ENCODE measurements at places on chromosomes 11 and 22.

DNA sequence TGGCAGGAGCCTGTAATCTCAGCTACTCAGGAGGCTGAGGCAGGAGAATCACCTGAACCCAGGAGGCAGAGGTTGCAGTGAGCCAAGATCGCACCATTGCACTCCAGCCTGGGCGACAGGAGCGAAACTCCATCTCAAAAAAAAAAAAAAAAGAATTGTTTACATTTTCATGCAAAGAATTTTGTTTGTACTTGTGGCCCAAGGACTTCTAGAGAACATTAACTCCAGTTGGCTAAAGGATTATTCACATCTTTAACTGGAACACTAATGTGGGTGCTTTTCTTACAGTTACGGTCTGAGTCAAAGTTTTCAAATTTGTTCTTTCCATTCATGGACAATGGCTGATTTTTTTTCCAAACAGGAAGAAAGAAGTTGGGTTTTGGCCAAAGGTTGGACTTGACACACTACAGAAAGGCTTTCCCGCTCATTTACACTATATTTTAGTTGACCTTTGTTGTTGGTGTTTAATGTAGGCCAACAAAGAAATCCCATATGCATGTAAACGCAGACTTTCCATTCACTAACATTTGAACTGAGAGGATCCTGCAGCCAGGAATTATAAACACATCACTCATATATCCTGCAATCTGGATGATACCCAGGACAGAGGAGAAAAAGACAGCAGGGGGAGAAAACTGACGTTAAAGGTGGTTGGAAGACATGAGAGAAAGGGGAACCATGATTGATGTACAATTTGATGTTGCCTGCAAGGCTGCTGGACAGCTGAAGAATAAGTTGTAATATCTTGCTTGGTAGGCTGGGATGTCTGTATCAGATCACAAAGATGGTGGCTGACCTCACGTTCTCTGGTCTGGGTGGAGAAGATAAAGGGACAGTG is 13.1 kb downstream of the POU2AF1 start:
- no peak for DNase-seq

DNA sequence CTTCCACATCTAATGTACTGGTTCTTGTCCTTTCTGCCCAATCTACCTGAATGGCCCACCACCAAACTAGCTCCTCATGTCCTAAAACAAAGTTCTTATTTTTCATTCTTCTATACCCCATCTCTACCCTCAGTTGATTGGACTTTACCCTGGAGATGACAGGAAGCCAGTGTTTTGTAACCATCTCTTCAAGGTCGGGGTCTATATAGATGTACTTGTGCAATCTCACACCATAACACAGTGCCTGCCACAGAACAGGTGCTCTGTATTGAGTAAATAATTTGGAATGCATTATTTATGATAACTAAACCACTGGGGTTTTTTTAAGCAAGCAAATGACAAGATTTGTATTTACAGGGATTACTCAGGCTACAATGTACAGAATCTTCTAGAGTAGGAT is 76.7 kb upstream of the FAM181B start:
- no peak for DNase-seq

DNA sequence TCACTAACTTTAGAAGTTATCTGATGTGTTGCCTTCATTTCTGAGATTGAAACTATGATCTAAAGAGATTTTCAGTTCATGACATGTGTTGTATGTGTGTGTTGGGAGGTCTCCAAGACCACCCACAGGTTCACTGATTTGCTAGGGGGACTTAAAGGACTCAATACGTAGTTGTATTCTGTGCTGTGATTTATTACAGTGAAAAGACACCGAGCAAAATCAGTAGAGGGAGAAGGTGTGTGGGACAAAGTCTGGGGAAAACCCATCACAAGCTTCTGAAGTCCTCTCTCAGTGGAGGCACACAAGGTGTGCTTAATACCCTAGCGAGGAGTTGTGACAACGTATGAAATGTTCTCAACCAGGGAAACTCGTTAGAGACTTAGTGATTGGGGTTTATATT is 35.6 kb downstream of the RNF169 start:
- DNase-seq, result no peak

DNA sequence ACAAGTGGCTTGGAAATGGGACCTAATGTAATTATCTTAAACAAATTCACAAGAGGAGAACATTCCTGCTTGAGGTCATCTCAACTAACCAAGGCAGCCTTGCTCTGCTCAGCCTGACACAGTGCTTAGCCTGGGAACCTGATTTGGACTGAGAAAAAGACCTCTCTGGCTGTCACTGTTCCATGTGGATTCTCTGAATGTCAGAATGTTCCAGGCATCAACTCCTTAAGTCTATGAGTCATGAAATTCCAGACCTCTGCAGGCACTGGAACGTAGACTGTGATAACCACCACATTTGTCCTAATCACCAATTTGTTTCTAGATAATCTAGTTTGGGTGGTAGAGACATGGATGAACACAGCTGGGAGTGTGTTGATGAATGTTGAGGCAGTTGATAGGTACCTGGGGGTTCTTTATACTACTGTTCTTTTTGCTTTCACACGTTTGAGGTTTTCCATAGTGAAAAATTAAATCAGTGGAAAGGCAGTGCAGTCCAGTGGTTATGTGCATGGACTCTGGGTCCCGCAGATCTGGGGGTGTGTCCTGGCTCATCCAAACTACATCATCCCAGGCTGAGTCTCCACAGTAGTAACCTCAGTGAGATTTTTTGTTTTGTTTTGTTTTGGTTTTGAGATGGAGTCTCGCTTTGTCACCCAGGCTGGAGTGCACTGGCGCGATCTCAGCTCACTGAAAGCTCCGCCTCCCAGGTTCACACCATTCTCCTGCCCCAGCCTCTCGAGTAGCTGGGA is 269.6 kb downstream of the MN1 start:
- no peak for DNase-seq

DNA sequence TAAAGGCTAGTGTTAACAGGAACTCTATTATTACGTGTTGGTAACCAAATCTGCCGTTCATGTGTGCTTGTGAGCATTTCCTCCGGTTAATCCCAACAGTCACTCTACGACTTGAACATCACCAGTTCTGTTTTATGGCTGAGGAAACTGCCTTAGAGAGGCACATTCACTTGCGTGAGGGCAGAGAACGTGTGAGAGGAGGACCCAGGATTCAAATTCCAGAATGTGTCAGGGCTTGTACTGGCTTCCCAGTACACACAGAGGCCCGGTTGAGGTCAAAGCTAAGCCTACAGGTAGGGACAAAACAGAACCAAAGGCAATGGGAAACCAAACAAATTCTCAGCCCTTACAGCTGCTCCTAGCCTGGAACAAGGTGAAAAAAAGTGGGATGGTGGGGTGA is 66.9 kb upstream of the TENM4 start:
- DNase-seq, result no peak

DNA sequence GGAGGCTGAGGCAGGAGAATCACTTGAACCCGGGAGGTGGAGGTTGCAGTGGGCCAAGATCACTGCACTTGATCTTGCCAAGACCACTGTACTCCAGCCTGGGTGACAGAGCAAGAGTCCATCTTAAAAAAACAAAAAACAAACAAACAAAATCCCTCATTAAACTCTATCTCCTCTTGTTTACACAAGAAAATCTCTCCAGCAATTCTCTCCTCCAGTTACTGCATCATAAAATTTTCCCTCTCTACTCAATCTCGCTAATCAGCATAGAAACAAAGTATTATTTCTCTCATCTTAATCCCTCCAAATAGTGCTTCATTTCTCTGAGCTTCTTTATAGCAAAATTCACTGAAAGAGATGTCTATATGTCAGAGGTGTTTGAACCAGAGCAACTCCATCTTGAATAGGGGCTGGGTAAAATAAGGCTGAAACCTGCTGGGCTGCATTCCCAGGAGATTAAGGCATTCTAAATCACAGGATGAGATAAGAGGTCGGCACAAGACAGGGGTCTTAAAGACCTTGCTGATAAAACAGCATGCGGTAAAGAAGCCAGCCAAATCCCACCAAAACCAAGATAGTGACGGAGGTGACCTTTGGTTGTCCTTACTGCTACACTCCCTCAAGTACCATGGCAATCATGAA is 19.8 kb downstream of the MTMR2 start:
- DNase-seq, result no peak

DNA sequence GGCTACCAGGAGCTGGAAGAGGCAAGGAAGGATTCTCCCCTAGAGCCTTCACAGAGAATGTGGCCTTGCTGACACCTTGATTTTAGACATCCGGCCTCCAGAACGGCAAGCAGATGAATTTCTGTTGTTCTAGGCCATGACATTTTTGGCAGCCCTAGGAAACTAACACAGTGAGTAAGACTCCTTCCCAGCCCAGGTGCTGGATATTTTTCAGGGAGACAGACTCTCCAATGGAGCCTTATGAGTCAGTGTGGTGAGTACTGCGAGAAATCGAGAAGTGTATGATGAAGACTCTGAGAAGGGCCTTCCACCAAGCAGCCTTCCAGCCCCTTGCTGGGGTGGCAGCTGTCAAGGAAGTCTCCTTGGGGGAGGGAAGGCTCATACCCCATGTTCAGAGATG is 114.4 kb downstream of the OSBP2 start:
- DNase-seq, result no peak

All from SJSA1 (cell line).